ENCODE measurements at places on chromosomes 5 and 9.
A peak's percentile ranks its signal among the peaks of the same experiment; 100 is the strongest.

- peak; percentile 74 for DNase-seq
Observed at GRCh38 chr9:34611811-34612787, at the start of gene RPP25L. Gene RPP25L (minus strand): TSS chr9:34612097. CDS start chr9:34611296, 801 bp downstream.

GRCh38 chr5:135828782-135829127 is 5.7 kb upstream of the SLC25A48 start:
- DNase-seq, result no peak

DNA sequence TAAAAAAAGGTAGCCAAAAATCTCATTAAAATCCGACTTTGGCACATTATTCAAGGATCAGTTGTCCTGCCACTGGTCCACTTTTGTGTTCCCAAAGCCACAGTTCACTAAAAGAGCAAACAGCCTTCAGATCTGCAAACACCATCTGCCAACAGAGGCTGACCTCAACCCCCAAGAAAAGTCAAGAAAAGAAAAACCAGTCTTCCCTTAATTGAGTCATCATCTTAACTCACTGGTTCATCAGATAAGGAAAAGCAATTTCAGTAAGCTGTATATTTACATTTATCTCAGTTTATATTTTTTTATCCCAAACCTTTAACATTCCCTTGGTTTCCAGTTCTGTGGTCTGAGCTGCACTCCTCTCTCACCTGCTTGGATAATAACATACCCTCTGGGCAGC is 21.2 kb downstream of the RASEF start:
- DNase-seq, result no peak

- peak; percentile 65 for DNase-seq
Observed at GRCh38 chr5:93995126-93995621, 253.8 kb upstream of the POU5F2 start.

- no peak for DNase-seq
Observed at GRCh38 chr5:123116757-123117156, 27.7 kb downstream of the PRDM6 start.

- DNase-seq, result no peak
Observed at GRCh38 chr9:96242811-96243210, 59.2 kb downstream of the HSD17B3 start.

DNA sequence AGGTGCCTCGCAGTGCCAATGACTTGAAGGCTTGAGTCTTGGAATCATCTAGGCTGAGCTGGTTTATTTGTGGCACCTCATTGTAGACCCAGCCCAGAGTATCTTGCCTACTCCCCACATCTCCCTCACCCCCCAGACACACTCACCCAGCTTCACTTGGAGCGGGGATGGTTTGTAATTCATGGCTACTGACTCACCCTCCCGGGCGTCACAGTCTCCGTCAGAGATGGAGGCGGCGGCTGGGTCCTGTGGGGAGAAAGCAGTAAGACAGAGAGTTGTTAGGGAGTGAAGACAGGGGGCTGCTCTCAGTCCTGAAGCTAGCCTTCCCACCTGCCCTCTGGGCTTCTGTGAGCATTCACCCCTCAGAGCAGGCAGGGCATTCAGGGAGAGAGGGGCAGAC is 29.0 kb upstream of the MYORG start:
- DNase-seq, result peak; percentile 17

- no peak for DNase-seq
Observed at GRCh38 chr9:18056993-18057369, 417.0 kb upstream of the ADAMTSL1 start.
